ENCODE measurements at places on chromosomes 16 and 17. TPM values are rescaled to one million over a fixed set of nuclear protein-coding genes. Genes with fewer than 3 reads are reported as not detected.

DNA sequence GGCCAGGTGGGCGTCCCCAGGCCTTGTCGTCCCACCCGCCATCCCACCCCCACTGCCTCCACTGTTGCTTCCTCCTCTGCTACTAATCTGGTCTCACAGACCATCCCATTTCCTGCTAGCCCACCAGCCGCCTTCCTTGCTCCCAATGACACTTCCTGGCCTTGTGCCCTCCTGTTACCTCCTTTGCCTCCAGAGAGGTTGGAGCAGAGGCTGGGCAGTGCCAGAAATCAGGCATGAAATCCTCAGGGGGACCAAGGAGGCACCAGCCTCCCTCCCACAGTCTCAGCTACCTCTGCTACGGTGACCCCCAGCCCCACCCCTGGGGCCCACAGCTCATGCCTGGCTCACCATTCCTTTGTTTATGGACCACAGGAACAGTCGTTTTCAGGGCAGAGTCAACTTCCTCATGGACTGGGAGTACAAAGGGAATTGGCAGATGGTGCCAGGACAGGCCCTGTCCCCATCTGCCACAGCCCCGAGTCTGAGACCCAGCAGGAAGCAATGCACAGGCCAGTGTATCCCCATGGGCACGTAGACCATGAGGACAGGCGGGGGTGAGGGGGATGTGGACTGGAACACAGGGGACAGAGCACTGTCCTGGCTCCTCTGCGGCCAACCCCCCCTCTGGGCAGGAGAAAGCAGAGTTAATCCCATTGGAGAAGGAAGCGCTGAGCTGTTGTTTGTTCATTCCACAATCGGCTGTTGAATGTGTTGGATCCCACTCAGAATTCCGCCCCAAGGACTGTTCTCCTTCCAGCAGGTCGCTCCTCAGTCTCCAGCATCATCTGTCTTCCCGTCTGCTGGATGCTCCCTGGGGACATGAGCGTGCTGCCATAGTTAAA is 2.2 kb upstream of the CDH5 start:
- peak; percentile 62 for DNase-seq

The SPSB3 gene
- 50.2 TPM for total RNA-seq

The SLC6A4 gene
- total RNA-seq, result not detected

The SLC16A5 gene
- total RNA-seq, result 11.1 TPM

DNA sequence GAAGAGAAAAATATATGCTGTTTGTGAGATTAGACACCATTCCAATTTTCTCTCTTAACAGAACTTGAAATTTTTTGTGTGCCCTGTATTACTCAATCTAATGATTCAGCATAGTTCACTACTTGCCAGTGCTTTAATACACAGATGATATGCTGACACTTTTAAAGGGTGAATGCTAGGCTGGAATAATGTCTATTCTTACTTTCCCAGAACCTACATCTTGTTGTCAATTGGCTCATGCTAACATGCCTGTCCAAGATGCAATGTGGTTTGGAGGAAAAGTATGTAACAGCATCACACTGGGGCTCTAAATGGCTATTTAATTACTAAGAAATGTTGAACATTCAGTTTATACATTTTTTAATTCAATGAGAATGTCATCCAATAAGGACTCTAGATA is 7.6 kb upstream of the MAP2K6 start:
- peak; percentile 63 for DNase-seq

- DNase-seq, result no peak
Observed at GRCh38 chr16:79247386-79247785, 353.2 kb downstream of the MAF start.

- no peak for DNase-seq
Observed at GRCh38 chr17:55571095-55571494, 59.8 kb upstream of the SMIM36 start.

The TMIGD1 gene
- not detected for total RNA-seq

The NPIPB6 gene
- total RNA-seq, result 0.32 TPM

DNA sequence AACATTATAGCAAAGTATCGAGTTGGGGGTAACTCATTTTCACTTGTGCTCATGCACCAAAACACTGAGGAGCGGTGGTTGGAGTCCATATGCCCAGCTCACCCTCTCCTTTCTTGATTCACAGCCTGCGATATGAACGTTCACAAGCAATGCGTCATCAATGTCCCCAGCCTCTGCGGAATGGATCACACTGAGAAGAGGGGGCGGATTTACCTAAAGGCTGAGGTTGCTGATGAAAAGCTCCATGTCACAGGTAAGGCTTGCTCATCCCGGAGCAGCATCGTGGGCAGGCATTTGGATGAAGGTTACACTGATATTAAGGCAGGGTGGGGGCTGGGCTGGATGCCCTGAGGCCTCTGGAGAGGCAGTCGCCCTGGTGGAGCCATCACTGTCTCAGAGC is 189.7 kb upstream of the CACNG5 start:
- no peak for DNase-seq

- DNase-seq, result peak; percentile 100
Observed at GRCh38 chr16:1782408-1783264, at the start of the genes NUBP2 and SPSB3. Gene NUBP2, plus strand, starts transcription at chr16:1782960. Its CDS starts 61 bp downstream, at chr16:1783021. Gene SPSB3, minus strand, starts transcription at chr16:1782571. Its CDS starts 1,088 bp downstream, at chr16:1781483.

The TPSD1 gene
- total RNA-seq, result not detected

- no peak for DNase-seq
Observed at GRCh38 chr16:81465375-81465943, 20.9 kb downstream of the CMIP start.

DNA sequence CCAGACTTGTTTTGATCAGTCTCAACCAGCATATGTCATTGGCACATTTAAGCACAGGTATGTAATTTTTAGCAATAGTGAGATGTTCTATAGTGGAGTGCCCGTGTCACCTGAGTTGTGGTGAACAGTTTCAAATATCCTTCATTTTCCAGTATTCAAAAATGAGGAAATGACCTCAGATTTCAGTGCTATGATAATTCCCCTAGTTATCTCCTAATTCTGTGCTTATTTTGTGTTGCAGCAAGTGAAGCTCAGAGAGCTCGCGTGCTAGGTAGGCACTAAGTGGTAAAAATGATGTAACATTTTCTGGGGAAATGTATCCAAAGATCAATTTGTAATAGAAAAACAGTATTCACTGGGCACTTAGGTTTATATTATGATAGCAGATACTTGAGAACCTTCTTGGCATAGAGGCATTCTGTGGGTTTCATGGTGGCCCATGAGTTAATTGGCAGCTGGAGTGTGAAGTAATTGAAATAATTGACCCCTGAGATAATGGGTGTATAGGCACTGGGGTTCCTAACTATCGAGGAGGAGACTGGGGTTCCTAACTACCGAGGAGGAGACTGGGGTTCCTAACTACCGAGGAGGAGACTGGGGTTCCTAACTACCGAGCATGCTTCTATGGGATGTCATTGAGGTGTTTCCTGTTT is 159.1 kb downstream of the PRKCA start:
- DNase-seq, result no peak

- no peak for DNase-seq
Observed at GRCh38 chr17:38441429-38442061, 13.3 kb downstream of the ARHGAP23 start.

The SYNGR3 gene
- total RNA-seq, result 0.22 TPM

Measured in GM23248 (cell line).